ENCODE measurements at places on chromosomes 12 and 14. TPM values are rescaled to one million over a fixed set of nuclear protein-coding genes. Genes with fewer than 3 reads are reported as not detected.

ACSM4 gene
- total RNA-seq: not detected

GRCh38 chr12:115294453-115295133 is 610.6 kb upstream of the TBX3 start:
- no peak for DNase-seq
- no peaks in the 10 kb centered on the region for H3K27me3 ChIP-seq
- no peak overlapping the region for H3K27ac ChIP-seq
- H3K4me3 ChIP-seq: no peak overlapping the region
- H3K4me1 ChIP-seq: no peaks in the 10 kb centered on the region

PTHLH gene
- total RNA-seq: not detected

DNA sequence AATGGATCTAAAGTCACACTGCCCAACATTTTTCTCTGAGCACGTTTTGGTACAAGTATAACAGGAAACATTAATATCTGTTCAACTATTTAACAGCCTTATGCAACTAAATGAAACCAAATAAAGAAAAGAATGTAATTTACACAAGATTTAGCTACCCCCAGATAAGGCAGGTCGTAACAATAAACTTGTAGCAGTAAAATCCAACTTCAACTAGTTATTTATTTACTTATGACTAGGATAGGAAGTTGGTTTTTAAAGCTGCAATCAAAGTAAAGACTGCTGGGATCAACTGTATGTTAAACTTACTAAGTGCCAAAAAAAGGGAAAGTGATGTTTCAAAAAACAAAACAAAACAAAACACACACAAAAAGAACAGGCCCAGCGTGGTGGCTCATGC is 30.9 kb downstream of the FERMT2 start:
- peaks cover 18% of the 10 kb centered on the region for H3K4me1 ChIP-seq
- H3K4me3 ChIP-seq: no peak overlapping the region
- no peak for DNase-seq
- H3K27me3 ChIP-seq: no peaks in the 10 kb centered on the region
- H3K27ac ChIP-seq: no peak overlapping the region

DNA sequence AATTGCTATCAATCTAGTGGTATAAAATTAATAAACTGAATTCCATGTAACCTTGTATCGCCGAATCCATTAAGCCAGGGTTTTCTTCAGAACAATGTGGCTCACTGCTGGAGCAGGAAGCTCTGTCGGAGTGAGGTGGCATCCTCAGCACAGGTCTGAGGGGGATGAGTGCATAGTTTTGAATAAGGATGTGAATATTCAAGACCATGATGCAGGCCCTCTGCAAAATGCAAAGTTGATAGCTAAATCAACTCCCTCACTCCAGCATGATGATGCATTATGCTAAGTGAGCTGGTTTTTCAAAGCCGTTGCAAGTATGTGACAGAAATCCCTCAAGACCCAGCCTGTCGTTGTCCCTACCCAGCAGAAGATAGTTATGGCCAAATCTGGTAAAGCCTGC is 53.0 kb downstream of the TRIM9 start:
- H3K36me3 ChIP-seq: no peaks in the 10 kb centered on the region
- no peak for DNase-seq
- H3K27me3 ChIP-seq: no peaks in the 10 kb centered on the region
- H3K4me1 ChIP-seq: no peaks in the 10 kb centered on the region
- no peak overlapping the region for H3K4me3 ChIP-seq
- H3K27ac ChIP-seq: no peak overlapping the region

- peak overlapping the region; percentile 63 for H3K27ac ChIP-seq
- DNase-seq: no peak
- H3K4me3 ChIP-seq: peak overlapping the region; percentile 67
- H3K36me3 ChIP-seq: no peaks in the 10 kb centered on the region
- peaks cover 13% of the 10 kb centered on the region for H3K4me1 ChIP-seq
Observed at GRCh38 chr12:30753751-30754382, 884 bp downstream of the CAPRIN2 start.

DNA sequence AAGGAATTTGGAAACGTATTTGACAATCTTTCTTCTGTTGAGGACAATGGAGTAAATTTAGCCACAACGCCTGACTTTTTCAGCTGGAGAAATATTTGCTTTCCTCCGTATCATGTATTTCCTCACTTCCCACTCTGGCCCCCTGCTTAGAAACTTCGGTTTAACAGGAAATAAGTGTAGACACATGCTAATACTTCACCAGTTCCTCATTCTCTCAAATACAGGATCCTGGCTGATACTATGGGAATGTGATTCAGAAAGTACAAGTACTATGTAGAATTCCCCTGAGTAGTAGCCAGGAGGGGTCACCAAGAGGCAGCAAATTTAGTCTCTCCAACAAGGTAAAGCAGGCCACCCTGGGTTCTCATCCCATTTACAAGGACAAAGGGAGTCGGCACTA is 58.0 kb downstream of the FAR2 start:
- no peak overlapping the region for H3K27ac ChIP-seq
- no peak overlapping the region for H3K4me3 ChIP-seq
- no peaks in the 10 kb centered on the region for H3K4me1 ChIP-seq
- no peak for DNase-seq
- no peaks in the 10 kb centered on the region for H3K36me3 ChIP-seq
- H3K27me3 ChIP-seq: no peaks in the 10 kb centered on the region

CPNE6 gene
- not detected for total RNA-seq

DNA sequence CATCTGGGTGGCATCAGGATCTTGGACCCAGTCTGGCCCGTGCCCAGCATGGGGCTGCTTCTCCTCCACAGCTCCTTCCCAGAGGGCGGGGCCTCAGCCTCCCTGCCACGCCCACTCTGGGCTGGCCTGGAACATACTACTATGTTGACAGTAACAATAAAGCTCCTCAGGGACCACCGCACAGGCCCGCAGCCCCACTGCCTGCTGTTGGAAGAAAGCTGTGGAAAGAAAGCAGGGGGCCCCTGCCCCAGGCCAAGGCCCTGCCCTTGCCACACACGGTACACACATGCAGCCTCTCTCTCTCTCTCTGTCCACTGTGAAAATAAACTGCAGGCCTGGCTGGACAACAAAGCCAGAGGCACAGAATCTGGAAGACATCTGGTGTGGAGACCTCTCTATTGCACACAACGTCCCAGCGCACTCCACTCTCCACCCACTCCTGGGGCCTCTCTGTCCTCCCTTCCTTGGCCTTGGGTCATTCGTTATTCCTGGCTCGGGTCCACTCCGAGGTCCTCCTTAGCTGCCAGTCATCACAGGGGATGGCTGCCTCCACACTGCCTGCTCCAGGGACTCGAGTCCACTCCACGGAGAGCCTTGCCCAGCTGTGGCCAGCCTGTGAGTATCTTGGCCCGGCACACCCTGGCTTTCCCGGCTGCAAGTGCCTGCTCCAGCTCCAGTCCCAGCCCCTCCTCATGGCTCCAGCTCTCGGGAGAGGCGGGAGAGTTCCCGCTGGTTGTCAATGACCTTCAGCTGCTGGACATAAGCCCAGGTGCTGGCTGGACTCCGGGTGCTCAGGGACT is 11.8 kb upstream of the ENDOU start:
- no peaks in the 10 kb centered on the region for H3K36me3 ChIP-seq
- H3K27ac ChIP-seq: no peak overlapping the region
- H3K27me3 ChIP-seq: no peaks in the 10 kb centered on the region

DNA sequence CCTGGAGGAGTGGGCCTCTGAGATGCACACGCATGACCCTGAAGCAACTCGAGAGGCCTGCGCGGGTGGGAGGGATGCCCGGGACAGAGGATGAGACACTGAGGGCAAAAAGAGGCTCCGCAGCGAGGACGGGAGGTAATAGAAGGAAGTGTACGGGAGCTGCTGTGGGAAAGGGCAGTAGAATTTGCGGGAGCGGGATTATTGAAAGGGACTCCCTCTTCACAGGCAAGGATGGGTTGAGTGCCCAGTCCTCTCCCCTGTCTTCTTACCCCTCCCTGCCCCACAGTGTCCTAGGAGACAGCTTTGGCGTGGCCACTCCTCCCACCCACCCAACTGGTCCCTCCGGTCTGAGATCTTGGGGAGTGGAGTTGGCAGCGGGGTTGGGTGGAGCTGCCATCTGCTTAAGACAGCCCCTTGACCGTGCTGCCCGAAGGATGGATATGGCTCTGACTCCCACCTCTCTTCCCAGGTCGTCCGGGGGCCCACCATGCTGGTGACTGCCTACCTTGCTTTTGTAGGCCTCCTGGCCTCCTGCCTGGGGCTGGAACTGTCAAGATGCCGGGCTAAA is 15.7 kb upstream of the ESPL1 start:
- no peaks in the 10 kb centered on the region for H3K27me3 ChIP-seq
- no peak for DNase-seq
- H3K4me1 ChIP-seq: peaks cover 38% of the 10 kb centered on the region
- H3K4me3 ChIP-seq: peak overlapping the region; percentile 95
- peak overlapping the region; percentile 95 for H3K27ac ChIP-seq
- peaks cover 18% of the 10 kb centered on the region for H3K36me3 ChIP-seq

- H3K4me1 ChIP-seq: peaks cover 5% of the 10 kb centered on the region
- H3K4me3 ChIP-seq: no peak overlapping the region
- H3K27ac ChIP-seq: no peak overlapping the region
- no peaks in the 10 kb centered on the region for H3K36me3 ChIP-seq
Observed at GRCh38 chr12:124736115-124737039, 127.3 kb downstream of the SCARB1 start.

DNA sequence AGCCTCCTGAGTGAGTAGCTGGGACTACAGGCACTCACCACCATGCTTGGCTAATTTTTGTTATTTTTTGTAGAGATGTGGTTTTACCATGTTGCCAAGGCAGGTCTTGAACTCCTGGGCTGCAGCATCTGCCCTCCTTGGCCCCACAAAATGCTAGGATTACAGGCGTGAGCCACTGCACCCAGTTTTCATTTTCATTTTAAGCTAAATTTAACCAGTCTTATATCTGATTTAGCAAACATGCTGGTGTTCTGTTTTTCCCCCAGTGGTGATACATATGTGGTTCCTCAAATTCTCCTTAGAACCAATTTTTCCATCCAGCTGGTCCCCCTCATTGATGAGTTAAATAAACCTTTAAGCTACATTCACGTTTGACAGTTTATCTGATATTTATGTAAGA is 43.8 kb upstream of the BICD1 start:
- DNase-seq: no peak
- H3K4me1 ChIP-seq: no peaks in the 10 kb centered on the region
- no peaks in the 10 kb centered on the region for H3K27me3 ChIP-seq
- no peak overlapping the region for H3K27ac ChIP-seq
- no peak overlapping the region for H3K4me3 ChIP-seq
- H3K36me3 ChIP-seq: no peaks in the 10 kb centered on the region

GRCh38 chr14:44029933-44030332 is 477.1 kb downstream of the FSCB start:
- H3K27ac ChIP-seq: no peak overlapping the region
- H3K4me1 ChIP-seq: no peaks in the 10 kb centered on the region
- H3K4me3 ChIP-seq: no peak overlapping the region
- DNase-seq: no peak

DNA sequence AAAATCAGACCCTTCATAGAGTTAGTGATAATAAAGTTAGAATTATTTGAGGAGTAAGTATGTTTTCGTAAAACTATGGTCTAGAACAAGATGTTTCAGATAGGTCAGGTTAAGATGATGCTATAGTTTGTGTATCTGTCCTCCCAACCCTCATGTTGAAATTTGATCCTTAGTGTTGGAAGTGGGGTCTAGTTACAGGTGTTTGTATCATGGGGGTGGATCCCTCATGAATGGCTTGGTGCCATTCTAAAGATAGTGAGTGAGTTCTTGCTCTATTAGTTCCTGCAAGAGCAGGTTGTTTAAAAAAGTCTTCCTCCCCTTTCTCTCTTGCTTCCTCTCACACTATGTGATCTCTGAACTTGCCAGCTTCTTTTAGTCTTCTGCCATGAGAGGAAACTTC is 707.3 kb upstream of the FOXG1 start:
- no peak overlapping the region for H3K4me3 ChIP-seq
- no peaks in the 10 kb centered on the region for H3K27me3 ChIP-seq
- DNase-seq: no peak
- H3K4me1 ChIP-seq: no peaks in the 10 kb centered on the region
- H3K36me3 ChIP-seq: no peaks in the 10 kb centered on the region

SMOC1 gene
- not detected for total RNA-seq

GRCh38 chr14:53110096-53110495 is 43.0 kb downstream of the DDHD1 start:
- H3K27ac ChIP-seq: peak overlapping the region; percentile 67
- no peak overlapping the region for H3K4me3 ChIP-seq
- H3K4me1 ChIP-seq: peaks cover 28% of the 10 kb centered on the region
- H3K27me3 ChIP-seq: no peaks in the 10 kb centered on the region

DUSP6 gene
- total RNA-seq: 2.7 TPM

KCNK10 gene
- not detected for total RNA-seq

DNA sequence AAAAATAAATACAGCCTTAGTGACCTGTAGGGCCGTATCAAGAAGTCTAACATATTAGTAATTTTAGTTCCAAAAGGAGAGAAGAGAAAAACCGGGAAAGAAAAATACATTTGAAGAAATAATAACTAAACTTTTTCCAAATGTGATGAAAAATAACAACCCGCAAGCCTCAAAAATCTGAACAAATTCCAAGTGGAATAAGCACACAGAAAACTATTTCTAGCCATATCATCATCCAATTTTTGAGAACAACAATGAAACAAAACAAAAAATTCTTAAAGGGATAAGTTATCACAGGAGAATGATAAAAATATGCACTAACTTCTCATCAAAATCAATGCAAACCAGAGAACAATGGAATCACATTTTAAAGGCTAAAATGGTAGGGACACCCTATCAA is 198.1 kb upstream of the PLXNC1 start:
- no peak overlapping the region for H3K27ac ChIP-seq
- no peak for DNase-seq
- no peaks in the 10 kb centered on the region for H3K4me1 ChIP-seq
- no peak overlapping the region for H3K4me3 ChIP-seq

- no peak for DNase-seq
- H3K36me3 ChIP-seq: no peaks in the 10 kb centered on the region
- H3K4me1 ChIP-seq: no peaks in the 10 kb centered on the region
- H3K27me3 ChIP-seq: no peaks in the 10 kb centered on the region
- no peak overlapping the region for H3K4me3 ChIP-seq
Observed at GRCh38 chr12:1863823-1864222, 43.5 kb downstream of the LRTM2 start.

GRCh38 chr12:21912318-21912717 is 28.9 kb downstream of the ABCC9 start:
- no peak for DNase-seq
- H3K4me1 ChIP-seq: no peaks in the 10 kb centered on the region
- no peak overlapping the region for H3K27ac ChIP-seq
- H3K27me3 ChIP-seq: no peaks in the 10 kb centered on the region
- no peak overlapping the region for H3K4me3 ChIP-seq

GALNT8 gene
- total RNA-seq: 0.29 TPM

DNA sequence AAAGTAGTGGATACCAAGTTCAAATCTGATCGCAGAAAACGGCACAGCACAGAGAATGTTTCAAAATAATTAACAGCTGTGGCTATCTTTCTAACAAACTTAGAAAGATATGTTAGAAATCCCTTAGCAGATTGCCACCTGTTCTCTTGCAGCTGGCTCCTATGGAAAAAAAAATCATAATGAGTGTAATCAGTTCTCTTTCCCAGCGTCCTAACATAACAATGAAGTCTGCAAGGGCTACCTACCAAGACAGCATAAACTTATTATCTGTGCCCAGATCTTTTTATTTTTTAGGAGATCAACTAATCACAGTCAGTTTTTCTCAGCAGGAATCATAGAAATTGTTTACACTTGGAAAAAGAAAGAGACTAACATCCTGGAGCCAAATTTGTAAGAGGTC is 358.6 kb upstream of the FOXG1 start:
- no peaks in the 10 kb centered on the region for H3K27me3 ChIP-seq
- H3K4me3 ChIP-seq: no peak overlapping the region
- no peaks in the 10 kb centered on the region for H3K36me3 ChIP-seq
- no peaks in the 10 kb centered on the region for H3K4me1 ChIP-seq

Measured in naive thymus-derived CD4-positive, alpha-beta T cell (primary cell).